ENCODE measurements at places on chromosomes 7 and 10.

GRCh38 chr10:61981460-61981859 is 80.0 kb downstream of the ARID5B start:
- no peak for DNase-seq

DNA sequence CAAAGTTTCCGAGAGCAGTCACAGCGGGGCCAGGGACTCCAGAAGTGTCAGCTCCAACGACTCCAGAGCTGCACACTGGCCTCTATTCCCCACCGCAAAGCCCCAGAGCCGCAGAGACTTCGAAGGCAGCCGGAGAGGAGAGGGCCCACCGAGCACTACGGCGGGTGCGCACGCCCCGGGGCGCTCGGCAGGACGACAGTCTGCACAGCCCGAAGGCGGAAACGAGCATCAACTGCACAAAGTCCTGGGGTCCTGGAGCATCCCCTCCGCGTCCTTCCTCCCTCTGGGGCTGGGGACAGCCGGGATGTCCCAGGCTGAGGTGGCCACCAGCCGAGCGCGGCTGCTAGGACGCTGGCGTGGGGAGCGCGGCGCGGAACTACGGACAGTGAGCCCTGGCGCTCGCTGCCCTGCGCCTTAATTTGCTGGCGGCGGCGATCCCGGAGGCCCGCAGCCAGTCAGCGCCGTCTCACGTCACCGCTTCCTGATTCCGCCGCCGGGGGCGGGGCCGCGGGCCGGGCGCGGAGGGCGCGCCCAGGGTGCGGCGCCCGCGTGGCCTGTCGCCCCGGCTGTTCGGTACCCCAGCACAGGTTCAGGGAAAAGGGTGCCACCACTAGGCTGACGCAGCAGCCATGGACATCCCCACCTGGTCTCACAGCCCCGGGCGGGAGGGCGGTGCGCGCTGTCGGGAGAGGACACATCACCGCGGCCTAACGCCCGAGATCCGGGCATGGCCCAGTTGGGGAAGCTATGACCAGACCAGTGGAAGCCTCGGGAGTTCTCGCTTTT is at the start of gene TBX20:
TBX20 (minus strand) TSS at position 391 of the 786 bp plus-strand sequence. CDS start 480 bp downstream, outside the sequence.
- no peak for DNase-seq

DNA sequence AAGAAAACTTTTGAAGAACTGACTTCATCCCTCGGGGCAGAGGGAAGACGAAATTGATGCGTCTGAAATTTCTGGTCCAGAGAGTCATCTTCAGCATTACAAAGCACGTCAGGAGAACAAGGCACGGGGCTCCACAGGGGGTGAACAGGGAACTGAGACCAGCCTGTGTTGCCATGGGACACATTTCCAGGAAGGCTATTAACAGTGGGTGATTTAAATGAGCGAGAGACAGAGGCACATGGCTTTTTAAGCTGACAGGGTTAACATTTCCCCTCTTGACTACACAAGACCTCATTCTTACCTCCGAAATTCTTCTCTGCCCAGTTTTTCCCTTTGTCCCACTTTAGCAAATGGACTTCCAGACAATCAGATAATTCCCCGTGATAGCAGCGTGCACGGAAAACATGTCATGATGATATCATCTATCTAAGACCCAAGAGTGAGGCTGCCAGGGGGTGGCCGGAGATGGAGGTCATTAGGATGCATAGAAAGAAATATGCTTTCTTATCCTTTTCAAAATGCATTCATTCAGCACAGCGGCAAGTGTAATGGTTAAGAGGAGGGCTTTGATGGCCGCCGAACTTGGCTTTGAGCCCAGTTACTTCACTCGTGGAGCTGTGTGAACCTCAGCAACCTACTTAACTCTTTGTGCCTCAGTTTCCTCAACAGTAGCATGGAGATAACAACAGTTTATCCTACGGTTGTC is 248.0 kb downstream of the PRPF18 start:
- peak; percentile 29 for DNase-seq

DNA sequence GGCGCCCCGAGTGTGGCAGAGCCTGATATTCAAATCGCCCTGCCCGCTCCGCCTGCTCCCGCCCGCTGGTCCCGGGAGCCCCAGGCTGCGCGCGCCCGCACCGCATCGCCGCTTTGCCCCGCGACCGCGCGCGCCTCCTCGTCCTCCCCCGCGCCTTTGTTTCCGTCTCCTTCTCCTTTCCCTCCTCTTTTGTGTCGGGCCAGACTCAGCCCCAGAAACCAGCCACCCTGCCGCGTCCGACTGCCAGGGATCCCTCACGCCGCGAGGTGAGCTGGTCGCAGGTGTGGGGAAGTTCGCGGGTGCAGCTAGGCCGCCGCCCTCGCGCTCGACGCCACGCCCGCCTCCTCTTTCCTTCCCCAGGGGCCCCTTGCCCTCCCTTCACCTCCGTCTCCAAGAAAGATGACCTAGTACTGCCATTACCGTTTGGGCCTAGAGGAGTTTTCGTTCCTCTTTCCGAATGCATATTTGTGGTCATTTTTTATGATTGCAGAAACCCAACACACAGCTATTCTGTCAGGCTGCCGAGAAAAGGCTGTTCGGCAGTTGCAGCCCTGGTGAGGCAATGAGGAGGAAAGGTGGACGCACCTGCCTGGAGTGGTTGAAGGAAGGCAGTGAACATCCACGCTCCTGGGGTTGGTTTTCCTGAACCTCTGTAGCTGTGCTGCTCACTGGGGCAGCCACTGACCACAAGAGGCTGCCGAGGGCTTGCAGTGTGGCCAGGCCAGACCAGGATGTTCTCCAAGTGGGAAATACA is 107.3 kb downstream of the SNX10 start:
- peak; percentile 88 for DNase-seq

DNA sequence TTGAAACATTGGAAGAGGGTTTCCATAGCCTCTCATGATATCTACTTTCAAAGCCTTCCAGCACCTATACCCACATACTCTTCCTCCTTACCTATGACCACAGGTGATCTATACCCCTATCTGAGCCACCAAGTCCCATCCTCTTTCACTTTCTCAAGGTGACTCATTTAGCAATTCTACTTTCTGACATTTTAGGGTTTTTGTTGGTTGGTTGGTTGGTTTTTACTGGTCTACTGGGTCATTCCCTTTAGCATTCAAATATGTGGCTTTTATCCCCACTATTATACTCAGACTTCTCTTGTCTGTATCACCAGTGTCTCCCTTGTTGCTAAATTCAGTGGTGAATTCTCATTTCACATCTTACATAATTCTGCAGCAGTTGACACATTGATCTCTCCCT is 130.4 kb upstream of the STEAP4 start:
- no peak for DNase-seq

DNA sequence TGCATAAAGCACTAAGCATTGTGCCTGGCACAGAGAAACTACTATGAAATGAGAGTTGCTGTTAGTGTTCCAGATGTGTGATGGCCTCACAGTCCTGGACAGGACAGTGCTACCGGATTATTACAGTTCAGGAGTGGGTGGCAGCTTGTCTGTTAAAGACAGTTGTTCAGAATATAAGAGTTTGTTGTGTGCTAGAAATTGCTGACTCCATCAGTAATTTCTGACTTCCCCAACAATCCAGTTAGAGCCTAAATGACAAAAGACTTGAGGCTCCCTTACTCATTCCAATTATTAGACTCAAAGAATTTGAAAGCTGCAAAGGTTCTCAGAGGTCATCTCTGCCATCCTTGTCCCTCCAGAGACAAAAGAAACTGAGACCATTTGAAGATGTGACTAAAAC is 34.3 kb upstream of the DNAJB12 start:
- DNase-seq = peak; percentile 7

- peak; percentile 45 for DNase-seq
Observed at GRCh38 chr10:33376976-33377657, 42.6 kb upstream of the NRP1 start.

DNA sequence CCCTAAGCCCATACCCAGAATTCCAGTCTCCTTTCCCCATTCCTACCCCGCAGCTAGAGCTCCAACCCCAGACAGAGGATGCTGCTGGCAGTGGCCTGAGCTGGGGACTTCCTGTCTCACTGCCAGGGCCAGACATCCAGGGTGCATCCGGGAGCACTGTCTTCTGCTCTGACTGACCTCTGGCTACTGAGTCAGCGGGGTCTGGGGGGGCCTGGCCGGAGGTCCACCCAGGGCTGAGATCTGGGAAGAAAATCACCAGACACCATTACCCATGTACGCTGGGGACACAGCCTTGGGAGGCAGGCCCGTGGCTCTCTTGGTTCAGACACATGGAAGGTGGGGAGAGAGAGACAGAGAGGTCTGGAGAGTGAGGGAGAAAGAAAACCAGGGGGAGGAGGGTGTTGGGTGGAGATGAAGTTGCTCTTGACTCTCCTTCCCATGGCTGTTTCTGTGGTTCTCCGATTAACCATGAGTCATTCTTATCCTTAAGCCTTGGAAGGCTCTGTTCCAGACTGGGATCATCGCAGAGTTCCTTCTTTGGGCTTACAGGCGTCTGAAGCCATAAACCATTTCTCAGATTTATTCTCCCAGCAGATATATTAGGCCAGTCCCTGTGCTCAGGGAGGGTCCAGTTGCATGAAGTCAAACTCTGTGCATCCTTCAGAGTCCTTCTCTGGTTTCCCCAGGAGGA is 23.6 kb downstream of the TSPAN15 start:
- DNase-seq = no peak

- DNase-seq = peak; percentile 26
Observed at GRCh38 chr7:106793015-106793975, 71.8 kb upstream of the PIK3CG start.

- no peak for DNase-seq
Observed at GRCh38 chr10:116105264-116105663, 167.7 kb downstream of the GFRA1 start.

GRCh38 chr10:122191936-122192541 is 79.1 kb upstream of the BTBD16 start:
- no peak for DNase-seq
